ENCODE measurements at places on chromosomes 5 and 9.

- DNase-seq = no peak
Measured at GRCh38 chr9:33459115-33459514, 11.7 kb upstream of the AQP3 start.

GRCh38 chr9:132383462-132383883 lies 23.2 kb downstream of the TTF1 start:
- no peak for DNase-seq

GRCh38 chr9:92032891-92033290 lies 82.3 kb downstream of the SPTLC1 start:
- no peak for DNase-seq

GRCh38 chr9:426264-426663 lies 211.6 kb downstream of the DOCK8 start:
- no peak for DNase-seq

DNA sequence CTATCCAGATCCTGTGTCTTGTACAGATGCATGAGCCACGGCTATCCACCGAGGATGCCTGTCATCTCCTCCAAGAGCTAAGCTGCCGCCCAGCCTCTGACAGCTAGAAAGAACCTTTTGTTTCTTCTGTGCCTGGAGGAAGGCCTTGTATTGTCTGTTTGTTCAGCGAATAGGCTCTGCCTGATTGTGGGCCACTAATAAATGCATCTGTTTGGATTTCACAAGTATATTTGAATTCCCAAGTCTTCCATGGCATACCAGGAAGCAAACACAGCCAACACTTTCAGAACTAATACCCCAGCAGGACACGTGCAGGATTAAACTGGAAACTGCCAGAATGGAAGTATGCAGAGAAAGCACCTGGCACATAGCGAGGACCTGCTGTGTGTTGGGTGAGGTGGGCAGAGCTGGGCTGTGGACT lies 92.7 kb upstream of the NEURL1B start:
- DNase-seq = no peak

GRCh38 chr5:176432707-176433106 lies 15.5 kb upstream of the FAF2 start:
- DNase-seq = no peak

DNA sequence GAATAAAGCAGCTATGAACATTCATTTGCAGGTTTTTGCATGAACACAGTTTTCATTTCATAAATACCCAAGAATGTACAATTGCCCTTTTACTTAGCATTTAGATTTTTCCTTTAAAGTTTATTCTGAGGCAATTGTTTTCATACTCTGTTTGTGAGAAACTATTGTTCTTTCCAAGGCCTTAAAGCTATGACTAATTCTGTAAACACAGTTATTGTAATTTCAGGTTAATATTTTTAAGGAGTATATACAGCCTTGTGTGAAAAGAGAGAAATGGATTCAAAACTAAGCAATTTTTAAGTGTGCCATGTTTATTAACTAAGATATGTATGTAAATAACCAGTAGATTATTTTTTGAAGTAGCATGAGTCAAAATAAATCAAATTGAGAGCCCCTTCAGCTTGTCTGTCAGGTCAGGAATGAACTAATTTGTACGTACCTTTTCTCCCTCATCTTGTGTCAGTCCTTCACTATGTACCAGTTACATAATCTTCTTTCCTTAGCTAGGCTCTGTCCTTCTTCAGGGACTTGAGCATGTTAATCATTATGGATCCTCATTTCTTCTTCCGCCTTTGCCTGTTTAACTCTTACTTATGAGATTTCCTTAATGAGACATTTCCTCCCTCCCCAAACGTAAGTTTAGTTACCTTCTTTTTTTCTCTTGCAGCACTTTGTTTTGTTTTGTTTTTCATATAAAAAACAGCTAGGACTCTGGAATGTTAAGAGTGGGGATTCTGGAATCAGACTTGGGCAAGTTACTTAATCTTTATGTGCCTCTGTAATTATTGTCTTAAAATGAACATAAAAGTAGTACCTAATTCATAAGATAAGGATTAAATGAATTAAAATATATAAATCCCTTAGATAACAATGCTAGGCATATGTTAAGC lies 63.6 kb downstream of the NIPBL start:
- no peak for DNase-seq

- DNase-seq = no peak
Measured at GRCh38 chr5:12313602-12314001, 409.4 kb upstream of the CTNND2 start.

- DNase-seq = no peak
Measured at GRCh38 chr9:92971776-92972175, 24.5 kb downstream of the FGD3 start.

- no peak for DNase-seq
Measured at GRCh38 chr5:59146729-59147128, 563.9 kb downstream of the RAB3C start.

DNA sequence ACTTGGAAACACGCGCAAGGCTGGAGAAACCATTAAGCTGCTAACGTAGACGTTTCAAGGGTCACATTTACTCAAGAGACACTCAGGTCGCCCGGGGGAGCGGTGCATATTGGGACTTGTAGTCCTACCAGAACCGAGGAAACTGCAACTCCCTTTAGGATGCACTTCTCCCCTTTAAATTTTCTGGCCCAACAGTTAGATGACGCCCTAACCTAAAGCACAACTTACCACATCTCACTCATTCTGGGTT lies 384 bp upstream of the DMXL1 start:
- DNase-seq = no peak

DNA sequence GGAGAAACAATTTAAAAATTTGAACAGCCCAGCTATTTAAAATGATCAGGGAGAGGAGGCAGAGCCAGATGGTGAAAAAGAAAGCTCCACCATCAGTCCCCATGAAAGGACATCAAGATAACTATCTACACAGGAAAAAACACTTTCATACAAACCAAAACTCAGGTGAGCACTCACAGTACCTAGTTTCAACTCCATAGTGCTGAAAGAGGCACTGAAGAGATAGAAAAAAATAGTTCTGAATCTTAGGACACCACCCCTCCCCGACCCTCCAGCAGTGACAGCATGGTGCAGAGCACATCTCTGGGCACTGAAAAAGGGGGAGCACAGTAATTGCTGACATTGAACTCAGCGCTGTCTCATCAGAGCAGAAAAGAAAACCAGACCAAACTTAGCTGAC lies 732.9 kb downstream of the CETN3 start:
- no peak for DNase-seq

GRCh38 chr5:26339576-26339975 lies 698.8 kb downstream of the CDH9 start:
- DNase-seq = no peak

- DNase-seq = no peak
Measured at GRCh38 chr9:96048104-96048955, 172.8 kb downstream of the ERCC6L2 start.

GRCh38 chr9:86636519-86636918 lies 282.3 kb upstream of the TUT7 start:
- DNase-seq = no peak

- DNase-seq = peak; percentile 90
Measured at GRCh38 chr5:14165375-14166106, 22.4 kb downstream of the TRIO start.

GRCh38 chr9:113632776-113633590 lies 169.5 kb downstream of the RGS3 start:
- DNase-seq = peak; percentile 65

- DNase-seq = no peak
Measured at GRCh38 chr5:169939731-169940130, 40.6 kb downstream of the INSYN2B start.

DNA sequence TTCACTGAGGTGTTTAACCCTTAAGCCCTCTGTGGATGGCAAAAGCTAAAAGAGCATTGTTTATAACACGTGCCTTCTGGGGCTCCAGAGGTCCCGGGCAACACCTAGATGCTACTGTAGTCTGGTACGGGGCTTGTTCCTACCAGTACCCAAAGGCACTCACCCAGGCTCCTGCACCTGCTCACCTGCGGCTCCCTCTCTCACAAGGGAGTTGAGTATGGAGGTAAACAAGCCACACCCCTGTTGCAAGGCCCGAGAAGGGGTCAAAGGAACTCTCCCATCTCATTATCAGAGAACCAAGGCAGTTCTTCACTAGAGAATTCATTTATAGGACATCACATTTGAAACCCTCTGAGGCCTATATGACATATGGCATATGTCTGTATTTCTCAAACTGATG lies 53.4 kb upstream of the IL6ST start:
- no peak for DNase-seq

DNA sequence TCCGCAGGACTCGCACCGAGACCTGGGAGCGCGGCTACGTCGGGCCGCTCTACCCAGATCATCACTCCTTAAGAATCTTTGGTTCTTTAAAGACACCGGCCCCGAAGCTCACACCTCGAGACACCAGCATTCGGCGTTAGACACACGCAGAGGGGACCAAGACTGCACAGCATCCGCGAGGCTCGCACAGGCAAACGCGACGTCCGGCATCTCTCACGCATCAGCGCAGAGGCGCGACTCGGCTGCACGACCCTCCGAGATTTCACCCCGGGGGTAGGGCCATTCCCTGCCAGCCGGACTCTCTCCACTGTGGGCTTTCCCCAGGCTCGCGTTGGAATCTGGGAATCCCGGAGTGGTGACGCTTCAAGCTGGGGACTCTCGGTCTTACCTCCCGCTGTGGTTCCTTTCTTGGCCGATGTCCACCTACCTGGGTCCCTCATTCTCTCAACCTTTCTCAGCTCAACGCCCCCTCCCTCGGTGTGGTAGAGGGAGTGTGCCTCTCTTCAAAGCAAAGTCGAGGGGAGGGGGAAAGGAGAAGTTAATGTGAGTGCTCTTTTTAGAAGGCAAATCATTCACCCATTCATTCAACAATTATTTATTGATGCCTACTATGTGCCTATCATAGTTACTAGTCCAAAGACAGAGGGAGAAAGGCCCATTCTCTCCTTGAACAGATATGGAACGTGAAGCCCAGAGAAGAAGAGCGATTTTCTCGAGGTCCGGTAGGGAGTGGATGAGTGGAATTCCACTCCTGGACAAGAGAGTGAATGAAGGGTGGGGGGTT lies 1.3 kb upstream of the HAND1 start:
- DNase-seq = no peak

DNA sequence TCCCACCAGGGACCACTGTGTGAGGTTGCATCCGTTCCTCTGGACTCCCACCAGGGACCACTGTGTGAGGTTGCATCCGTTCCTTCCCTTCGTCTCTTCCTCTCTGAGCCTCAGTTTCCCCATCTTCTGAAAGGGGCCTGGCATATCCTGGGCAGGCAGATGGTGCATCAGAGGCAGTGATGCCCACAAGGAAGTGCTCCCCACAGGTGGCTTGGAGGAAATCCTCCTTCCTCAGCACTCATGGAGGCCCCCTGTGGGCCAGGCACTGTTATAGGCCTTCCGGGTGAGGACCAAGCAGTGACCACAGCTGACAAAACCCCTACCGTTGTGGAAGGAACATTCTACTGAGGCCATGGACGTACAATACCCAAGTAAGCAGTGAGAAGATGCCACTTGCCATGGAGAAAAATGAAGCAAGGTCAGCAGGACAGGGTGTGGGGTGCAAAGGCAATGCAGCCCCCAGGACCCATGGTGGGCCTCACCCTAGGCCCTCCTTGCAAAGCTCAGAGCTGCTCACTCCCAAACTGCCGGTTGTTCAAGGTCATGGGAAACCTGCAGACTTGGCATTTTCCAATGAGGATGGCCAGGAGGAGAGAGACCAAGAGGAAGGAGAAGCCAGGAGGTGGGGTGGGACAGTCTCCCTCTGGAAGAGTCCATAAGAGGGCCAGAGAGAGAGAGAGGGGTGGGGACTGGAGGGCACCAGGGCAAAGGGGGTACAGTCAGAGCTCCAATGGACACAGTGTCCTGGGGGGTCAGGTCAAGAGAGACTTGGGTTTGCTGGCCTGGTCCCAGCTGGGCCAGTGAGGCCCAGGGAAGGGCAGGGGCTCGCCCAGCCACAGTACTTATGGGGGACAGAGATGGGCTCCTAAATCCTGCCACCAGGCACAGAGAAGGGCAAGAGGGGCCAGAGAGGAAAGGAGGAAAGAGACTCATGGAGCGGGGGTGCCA lies 51.1 kb downstream of the C9orf50 start:
- DNase-seq = peak; percentile 54

GRCh38 chr9:117043159-117043558 lies 356.1 kb downstream of the TRIM32 start:
- no peak for DNase-seq

GRCh38 chr9:90310521-90310876 lies 332.1 kb downstream of the DIRAS2 start:
- no peak for DNase-seq

GRCh38 chr5:40618926-40619325 lies 60.8 kb upstream of the PTGER4 start:
- peak; percentile 53 for DNase-seq

- no peak for DNase-seq
Measured at GRCh38 chr5:153485641-153486040, 4.8 kb upstream of the GRIA1 start.

DNA sequence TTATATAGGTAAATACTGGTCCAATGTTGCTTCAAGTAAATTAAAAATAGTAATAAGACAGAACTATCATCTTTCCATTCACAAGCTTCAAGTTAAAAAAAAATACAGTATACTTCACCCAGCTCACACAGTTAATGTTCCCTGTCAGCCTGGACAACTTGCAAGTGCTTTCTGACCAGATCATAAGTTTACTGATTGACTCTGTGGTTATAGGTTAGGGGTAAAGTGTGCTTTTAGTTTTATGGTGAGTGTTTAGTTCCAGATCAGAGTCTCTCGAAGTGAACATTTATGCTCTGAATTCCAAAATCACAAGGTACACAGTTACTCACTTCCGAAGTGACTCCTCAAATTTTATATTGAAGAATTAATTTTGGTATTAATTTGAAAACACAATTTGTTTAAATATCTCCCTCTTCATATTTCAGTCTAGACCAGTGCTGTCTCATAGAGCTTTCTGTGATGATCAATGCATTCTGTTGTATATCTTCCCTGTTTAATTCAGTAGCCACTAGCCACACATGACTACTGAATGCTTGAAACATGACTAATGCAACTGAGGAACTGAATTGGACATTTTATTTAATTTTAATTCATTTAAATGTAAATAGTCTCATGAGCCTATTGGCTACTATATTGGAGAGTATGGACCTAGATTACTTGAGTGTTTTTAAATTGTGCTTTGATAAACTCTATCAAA lies 90.7 kb downstream of the MEF2C start:
- peak; percentile 32 for DNase-seq

DNA sequence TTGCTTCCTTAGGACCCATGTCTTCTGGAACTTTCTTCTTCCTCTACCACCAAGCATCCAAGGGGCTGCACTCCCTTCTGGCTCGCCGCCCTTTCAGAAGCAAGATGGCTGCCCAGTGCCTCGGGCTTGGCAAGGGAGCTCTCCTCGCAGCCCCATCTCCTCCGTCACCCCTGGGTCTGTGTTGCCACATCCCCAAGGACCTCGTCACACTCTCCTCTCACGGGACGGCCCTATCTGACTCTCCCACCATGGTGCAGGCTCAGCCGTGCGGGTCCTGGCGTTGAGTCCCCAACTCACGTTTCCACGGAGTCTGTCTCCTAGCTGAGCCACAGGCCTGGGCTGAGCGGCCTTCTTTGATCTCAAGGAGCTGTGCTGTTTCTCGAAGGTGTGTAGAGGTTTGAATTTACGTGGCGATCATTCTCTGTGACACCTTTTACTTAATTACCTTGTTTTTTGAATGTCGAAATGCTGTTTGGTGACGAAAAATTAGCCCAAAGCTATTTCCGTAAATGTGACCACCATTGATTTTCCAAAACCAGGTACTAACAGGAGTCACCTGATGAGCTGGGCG lies 15.0 kb upstream of the SCGB3A1 start:
- no peak for DNase-seq
